ENCODE measurements at places on chromosomes 4 and X.

- no peak for DNase-seq
Observed at GRCh38 chr4:53786632-53787031, 195.3 kb upstream of the LNX1 start.

DNA sequence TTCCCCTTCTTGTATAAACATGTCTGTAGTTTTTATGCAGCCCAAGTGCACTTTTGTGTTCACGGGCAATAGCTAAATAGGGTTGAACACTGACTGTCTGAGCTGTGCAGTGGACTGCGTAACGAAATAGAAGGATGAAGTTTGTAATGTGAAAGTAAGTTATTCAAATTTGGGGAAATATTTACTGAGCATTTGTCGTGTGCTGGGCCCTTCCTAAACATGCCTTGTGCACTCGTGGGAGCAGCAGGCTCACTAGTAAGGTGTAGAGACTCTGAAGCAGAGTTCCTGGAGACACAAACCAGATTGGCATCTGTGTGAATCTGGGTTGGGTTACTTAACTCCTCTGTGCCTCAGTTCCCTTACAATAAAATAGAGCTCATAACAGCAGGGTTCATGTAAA, 51.7 kb upstream of the C1QTNF7 start:
- DNase-seq, result no peak

GRCh38 chr4:1027219-1027914, 15.9 kb downstream of the FGFRL1 start:
- no peak for DNase-seq

GRCh38 chr4:145795521-145795920, 115.6 kb downstream of the C4orf51 start:
- no peak for DNase-seq

DNA sequence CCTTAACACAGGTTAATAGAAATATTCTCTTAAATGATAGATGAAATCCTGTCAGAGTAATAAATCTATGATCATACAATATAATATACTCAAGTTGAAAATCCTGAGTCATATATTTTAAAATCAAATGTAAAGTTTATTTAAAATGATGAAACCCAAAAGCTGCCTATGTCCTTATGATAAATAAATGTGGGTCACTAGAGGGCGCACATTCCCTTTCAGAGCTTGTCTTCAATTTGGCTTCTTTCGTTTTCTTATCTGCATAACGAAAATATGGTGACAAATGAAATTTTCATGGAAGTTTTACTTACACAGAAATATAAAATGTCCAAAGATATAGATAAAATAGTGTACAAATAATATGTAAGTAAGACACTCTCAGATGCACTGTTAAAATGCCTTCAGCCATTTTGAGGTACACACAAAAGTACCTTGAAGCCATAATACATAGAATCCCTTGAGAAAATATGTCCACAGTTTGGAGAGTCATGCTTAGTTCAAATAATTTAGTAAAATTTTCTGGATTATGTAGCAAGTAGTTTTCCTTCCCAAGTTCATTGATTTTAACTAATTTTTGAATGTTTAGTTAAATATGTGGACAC, 680.4 kb downstream of the DMD start:
- DNase-seq, result no peak

DNA sequence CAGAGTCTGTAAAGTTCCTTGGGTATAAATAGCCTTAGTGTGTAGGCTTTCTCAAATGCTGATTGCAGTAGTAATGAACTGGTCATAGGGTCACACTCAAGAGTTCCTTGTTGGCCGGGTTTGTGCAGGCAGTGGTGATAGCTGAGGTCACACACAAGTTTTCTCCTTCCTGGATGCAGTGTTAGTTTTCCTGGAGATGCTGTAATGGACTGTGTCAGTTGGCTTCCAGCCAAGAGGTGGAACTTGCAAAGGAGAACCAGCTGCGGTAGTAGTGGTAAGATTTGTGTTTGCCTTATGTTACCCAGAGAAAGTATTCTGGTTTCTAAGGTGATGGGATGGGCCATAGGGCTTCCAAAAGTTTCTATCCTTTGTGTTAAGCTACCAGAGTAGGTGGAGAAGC, 409.8 kb upstream of the FRG1 start:
- no peak for DNase-seq

- no peak for DNase-seq
Observed at GRCh38 chr4:144409525-144409924, 236.4 kb upstream of the HHIP start.

GRCh38 chr4:116499-116898, 7.8 kb upstream of the ZNF718 start:
- no peak for DNase-seq

DNA sequence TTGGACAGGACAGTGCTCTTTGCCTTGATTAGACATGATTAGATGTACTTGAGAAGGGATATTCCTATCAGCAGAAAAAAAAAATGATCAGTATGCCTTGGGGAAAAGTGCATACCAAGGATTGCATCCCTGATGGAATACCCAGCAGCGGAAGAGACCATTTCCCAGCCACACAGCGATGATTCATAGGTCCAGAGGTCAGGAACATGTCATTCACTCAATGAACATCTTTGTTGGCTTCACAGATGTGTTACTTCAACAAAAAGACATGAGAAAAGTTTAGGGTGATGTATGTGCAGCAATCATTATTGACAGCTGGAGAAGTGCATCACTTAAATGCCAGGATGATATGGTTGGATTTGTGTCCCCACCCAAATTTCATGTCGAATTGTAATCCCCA, 293.5 kb downstream of the ZNF674 start:
- no peak for DNase-seq

GRCh38 chr4:148184922-148185321, 257.3 kb downstream of the NR3C2 start:
- no peak for DNase-seq

DNA sequence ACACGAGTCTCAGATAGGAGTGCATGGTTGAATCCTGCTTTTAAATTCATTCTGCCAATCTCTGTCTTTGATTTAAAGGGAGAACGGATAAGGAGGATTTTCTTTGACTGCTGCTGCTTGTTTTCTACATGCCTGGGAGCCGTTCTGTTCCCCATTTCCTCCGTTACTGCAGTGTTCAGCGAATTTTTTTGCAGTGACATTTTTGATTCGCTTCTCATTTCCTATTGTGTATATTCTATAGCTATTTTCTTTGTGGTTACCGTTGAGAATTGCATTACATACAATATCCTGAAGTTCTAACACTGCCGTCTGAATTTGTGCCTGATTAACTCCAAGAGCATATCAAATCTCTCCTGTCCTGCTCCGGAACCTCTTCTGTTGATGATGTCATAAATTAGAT, 14.8 kb upstream of the MAEA start:
- no peak for DNase-seq

- no peak for DNase-seq
Observed at GRCh38 chr4:69836287-69836686, 23.7 kb downstream of the SULT1E1 start.

DNA sequence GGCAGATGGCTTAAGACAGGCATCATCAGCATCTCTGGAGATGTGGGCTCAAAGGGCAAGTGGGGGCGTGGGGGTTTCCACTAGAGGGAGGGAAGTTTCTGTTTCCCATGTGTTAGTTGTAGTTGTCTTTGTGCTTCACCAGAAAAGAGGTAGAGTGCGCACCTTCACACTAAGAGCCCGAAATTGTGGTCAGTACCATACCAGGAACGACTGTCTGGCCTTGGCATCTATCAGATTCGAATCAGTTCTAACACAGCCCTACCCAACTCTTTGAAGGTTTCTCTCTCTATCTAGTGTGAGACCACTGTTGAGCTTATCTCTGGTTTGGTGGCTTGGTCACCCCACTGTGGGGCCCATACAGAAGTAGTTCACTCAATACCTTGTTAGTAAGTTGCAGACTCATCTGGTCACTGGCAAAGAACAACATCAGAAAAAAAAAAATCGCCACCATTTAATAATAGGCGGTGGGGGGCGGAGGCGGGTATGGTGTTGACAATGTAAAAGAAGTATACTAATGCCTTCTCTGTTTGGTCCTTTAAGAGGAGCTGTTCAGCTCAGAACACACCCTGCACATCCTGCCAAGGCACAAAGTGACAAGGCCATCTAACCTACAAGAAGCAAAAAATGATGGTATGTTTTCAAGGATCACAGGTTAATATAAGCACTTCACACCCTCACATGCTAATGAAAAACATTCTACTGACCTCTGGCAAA, 71.1 kb downstream of the NYX start:
- DNase-seq, result no peak

- no peak for DNase-seq
Observed at GRCh38 chr4:7044137-7044930, 1.2 kb downstream of the TADA2B start.

DNA sequence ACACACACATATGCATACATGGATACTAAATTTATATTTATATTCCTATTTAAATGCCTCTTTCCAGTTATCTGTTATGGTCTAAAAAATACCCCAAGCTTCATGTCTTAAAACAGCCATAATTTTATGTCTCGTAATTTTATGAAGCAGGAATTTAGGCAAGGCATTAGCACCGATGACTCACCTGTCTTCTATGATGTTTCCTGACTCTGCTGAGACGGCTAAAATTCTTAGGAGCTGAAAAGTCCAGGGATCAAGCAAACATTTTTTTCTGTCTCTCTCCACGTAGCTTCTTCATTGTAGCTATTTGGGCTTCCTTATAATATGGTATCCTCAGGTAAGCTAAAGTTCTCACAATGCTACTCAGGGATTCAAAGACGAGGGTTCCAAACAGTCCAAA, 930.3 kb downstream of the STIM2 start:
- DNase-seq, result no peak

GRCh38 chr4:172819353-172819752, 349.3 kb upstream of the GALNT7 start:
- no peak for DNase-seq

- no peak for DNase-seq
Observed at GRCh38 chr4:12902735-12903134, 581.4 kb downstream of the RAB28 start.

GRCh38 chr4:41427306-41427882, 110.6 kb upstream of the LIMCH1 start:
- DNase-seq, result no peak

- DNase-seq, result no peak
Observed at GRCh38 chr4:1160351-1160750, 12.0 kb downstream of the SPON2 start.

DNA sequence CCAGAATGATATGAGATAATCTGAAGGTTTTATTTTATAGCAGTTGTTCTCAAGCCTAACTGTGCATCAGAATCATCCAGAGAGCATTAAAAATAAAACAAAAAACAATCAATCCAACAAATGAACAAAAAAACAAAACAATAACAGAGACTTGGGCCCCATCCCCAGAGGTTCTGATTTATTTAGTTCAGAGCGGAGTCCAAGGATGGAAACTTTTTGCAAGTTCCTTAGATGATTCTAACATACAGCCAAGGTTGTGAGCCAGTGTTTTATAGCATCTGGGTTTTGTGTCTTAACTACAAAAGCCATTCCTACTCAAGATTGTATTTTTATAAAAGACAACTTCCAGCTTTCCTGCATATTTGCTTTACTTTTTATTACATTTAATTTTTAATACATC, 59.4 kb upstream of the GRPR start:
- DNase-seq, result no peak

- no peak for DNase-seq
Observed at GRCh38 chr4:90841676-90842075, 714.5 kb downstream of the CCSER1 start.

DNA sequence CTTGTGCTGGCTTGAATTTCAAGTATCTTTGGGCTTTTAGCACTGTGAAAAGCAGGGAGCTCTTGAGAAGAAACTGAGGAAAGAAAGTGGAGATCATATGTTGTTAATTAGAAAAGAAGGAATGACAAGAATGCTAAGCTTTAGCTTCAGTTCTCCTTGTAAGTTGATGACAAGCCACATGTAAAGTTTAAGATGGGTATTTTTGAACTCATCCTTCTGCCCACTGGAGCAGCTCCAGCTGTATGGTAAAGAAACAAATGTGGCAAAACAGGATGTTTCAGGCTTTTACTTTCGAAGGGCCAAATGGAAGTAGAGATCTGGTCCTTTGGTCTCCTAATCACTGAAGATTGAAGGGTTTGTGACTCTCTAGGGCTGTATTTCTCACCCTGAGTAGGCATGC, 137.8 kb downstream of the GUCY2F start:
- DNase-seq, result no peak

- DNase-seq, result no peak
Observed at GRCh38 chr4:121973816-121974215, 22.0 kb upstream of the TRPC3 start.

- no peak for DNase-seq
Observed at GRCh38 chrX:100720301-100720700, 11.6 kb downstream of the SYTL4 start.

- DNase-seq, result no peak
Observed at GRCh38 chr4:111838406-111838930, 306.8 kb upstream of the FAM241A start.

GRCh38 chrX:97995834-97996233, 1112.1 kb downstream of the RPA4 start:
- DNase-seq, result no peak

DNA sequence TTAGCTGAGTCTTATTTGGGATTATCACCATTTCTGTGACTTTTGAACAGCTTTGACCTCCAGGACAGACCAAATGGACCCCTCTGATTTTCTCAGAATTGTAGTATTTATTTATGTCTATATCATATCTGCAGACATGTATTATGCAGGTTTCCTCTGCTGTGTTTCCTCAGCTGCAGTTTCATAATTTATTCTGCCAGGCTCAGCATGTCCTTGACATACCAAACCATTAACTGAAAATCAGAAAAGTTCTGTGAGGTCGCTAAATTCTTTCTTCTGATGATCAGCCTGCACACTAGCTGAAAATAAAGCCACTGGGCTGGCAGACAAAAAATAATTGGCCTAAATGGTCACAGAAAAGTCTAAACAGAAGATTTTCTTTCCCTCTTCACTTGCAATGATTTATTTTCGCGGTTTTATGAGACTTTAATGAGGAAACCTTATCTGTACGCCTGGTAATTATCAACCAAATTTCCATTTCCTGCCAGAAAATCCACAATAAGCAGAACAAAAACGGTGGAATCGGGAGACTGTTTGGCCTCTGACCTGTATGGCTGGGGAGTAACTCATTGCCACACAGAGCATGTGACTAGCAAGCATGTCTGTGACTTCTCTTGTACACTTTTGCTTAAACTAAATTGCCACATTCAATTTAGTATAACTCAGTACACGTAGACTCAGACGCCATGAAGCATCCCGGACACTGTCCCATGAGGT, 150.9 kb downstream of the ENPP6 start:
- no peak for DNase-seq

DNA sequence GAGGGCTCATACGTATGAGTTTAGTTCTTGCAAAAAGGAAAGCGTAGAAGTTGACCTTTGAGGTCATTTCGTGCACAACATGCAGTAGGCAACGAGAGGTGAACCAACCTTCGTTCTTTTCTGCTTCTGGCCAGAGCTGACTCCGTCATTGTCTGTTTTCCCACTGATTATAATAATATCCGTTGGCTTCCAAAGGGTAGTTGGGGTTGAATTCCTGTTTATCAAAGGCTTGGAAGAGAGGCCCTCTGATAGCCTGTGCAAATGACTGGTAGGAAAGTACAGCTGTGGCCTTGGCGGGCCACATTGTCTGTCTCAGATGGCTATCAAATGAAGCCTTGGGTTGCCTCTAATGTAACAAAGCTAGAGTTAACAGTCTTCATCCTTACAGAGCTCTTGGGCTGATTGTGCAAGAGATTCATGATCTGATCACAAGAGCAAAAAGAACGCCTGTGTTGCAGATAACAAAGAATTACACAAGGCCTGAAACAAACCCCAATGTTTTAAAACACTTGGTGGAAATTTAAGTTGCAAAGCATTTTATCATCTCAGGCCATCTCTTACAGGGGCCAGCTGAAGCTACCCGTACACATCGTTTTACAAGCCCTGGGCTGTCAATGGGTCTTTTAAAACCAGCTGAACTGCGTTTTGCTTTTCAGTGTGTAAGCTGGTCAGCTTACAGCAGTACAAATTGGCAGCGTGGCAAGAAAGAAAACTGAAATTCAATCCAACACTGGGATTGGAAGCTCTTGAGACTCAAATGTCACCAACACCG, 46.1 kb upstream of the FAM9C start:
- DNase-seq, result no peak

All from stimulated activated CD8-positive, alpha-beta memory T cell treated with anti-CD3 and anti-CD28 coated beads, Interleukin-15, amount 100 ng/mL, for 24 hours (primary cell).